ENCODE measurements at places on chromosomes 11 and 22.

DNA sequence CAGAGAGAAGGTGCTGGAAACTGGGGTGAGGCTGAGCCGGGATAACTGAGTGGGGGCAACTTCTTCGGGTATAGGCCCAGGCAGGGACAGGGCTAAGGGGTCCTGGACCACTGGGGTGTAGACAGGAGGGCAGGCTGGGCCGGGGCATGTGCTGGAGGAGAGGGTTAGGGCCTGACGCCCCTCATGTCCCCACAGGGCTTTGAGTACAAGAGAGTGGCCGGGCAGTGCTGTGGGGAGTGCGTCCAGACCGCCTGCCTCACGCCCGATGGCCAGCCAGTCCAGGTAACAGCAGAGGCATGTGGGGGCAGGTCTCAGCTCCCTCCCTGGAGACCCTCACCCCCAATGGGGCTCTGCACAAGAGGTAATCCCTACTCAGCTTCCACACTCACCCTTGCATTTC lies 36.7 kb downstream of the MUC5B start:
- DNase-seq, result no peak

GRCh38 chr11:128906185-128907050 lies 15.3 kb downstream of the KCNJ5 start:
- no peak for DNase-seq

GRCh38 chr22:26466196-26466595 lies 17.4 kb downstream of the HPS4 start:
- no peak for DNase-seq

- DNase-seq, result no peak
Measured at GRCh38 chr22:28983190-28983589, 78.4 kb downstream of the C22orf31 start.

DNA sequence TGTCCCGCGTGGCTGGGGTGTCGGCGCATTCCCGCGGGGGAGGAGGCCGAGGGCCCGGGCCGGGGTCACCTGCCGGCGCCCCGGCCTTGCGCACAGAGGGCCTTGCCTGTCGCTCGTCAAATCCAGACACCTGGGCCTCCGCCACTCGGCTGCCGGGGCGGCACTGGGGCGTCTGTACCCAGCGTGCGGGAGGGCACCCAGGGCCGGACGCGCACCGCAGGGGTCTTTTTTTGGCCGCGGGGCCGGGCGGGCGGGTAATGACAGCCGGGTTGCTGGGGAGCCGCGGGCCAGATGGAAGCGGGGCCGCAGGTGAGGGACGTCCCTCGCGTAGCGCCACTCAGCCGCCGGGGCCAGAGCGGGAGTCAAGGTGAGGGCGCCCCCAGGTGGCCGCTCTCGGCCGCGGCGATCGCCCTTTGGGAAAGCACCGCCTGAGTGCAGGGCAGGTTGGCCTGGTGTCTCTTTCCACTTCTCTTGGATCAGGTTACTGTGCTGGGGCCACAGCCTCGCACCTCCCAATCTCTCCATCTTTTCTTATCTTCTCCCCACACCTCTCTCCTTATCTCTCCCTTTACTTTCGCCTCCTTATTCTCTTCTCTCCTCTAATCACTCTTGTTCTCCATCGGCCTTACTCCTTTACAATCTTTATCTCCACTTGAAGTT lies 3.5 kb downstream of the PHLDB1 start:
- DNase-seq, result peak; percentile 71

DNA sequence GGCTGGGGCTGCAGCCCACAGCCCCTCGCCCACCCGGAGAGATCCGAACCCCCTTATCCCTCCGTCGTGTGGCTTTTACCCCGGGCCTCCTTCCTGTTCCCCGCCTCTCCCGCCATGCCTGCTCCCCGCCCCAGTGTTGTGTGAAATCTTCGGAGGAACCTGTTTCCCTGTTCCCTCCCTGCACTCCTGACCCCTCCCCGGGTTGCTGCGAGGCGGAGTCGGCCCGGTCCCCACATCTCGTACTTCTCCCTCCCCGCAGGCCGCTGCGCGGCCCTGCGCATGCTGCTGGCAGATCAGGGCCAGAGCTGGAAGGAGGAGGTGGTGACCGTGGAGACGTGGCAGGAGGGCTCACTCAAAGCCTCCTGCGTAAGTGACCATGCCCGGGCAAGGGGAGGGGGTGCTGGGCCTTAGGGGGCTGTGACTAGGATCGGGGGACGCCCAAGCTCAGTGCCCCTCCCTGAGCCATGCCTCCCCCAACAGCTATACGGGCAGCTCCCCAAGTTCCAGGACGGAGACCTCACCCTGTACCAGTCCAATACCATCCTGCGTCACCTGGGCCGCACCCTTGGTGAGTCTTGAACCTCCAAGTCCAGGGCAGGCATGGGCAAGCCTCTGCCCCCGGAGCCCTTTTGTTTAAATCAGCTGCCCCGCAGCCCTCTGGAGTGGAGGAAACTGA lies 731 bp downstream of the GSTP1 start:
- DNase-seq, result peak; percentile 72

DNA sequence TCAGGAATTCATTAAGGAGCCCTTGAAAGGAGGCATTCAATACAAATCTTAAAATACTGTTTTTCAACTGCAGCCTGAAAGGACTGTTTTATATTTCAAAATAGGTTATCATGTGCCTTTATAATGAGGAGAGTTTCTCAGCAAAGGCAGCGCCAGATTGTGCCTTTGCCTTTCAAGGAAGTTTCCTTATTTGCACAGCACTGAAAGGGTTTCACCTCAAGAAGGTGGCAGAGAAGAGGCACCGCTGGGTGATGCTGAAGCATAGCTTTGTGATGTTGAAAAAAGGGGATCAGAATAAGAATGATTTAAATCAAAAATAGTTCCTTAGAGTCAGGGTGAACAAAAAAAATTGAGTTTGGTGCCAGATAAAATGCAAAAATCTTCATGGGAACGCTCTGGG lies 601.0 kb upstream of the KIRREL3 start:
- no peak for DNase-seq

- peak; percentile 22 for DNase-seq
Measured at GRCh38 chr11:82930229-82930628, 28.7 kb downstream of the DDIAS start.

DNA sequence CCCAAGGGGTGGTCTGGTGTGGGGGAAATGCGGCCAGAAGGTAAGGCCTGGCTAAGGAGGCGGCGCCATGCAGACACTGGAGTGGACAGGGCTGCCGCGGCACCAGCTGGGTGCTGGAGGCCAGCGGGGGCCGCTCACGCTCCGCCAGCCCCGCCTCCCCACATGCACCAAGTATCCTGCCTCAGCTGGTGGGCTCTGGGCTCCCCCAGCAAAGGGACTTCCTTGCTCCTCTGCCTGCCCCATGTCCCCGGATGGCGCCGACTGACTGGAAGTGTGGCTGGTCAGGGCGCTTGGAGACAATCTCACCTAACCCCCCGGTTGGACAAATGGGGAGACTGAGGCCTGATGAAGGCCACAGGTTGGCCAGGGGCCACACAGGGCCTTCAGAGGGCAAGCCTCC lies 7.6 kb upstream of the CHADL start:
- no peak for DNase-seq

- DNase-seq, result no peak
Measured at GRCh38 chr11:26229257-26229656, 102.7 kb upstream of the ANO3 start.

DNA sequence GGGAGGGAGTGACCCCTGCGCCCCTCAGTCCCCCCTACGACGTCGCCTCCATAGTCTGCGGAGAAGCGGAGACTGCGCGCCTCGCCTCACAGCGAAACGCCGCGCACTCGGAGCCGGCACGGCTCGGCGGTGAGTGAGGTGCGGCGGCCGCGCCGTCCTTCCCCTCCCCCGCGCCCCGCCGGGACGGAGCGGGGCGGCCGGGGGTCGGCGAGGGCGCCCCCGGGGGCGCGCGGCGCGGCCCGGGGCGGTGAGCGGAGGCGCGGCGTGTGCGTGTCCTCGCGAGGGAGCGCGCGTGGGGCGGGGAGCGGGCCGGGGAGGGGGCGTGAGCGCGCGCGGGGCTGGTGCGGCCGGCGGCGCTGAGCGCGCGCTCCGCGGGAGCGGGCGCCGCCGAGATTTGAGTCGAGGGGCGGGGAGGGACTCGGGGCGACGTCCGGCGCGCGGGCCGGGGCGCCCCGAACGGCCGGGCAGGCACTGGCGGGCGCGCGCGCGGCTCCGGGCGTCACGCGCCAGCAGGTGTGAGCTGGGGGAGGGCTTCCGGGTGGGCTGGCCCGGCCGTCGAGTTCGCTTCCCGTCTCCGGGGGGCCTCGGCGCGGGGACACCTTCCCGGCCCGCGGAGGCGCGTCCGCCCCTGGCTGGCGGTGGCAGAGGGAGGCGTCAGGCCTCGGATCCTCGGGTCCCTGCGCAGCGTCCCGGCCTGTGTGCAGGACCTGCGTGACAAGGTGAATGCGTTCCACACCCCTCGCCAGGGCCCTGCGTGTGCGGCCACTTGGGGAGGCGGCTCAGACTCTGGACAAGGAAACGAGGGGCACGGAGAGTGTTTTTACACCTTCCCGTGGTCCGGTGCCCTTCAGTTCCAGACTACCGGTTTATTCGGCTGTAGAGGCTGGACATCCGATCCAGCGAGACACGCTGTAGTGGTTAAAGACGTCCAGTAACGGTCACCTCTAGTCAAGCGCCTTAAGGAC lies 50.4 kb downstream of the FAM83F start:
- DNase-seq, result peak; percentile 49

- no peak for DNase-seq
Measured at GRCh38 chr11:71352748-71353147, 95.4 kb downstream of the DHCR7 start.

GRCh38 chr11:78694152-78694551 lies 119.5 kb upstream of the NARS2 start:
- DNase-seq, result no peak

- no peak for DNase-seq
Measured at GRCh38 chr11:62805961-62806441, 761 bp upstream of the NXF1 start.

DNA sequence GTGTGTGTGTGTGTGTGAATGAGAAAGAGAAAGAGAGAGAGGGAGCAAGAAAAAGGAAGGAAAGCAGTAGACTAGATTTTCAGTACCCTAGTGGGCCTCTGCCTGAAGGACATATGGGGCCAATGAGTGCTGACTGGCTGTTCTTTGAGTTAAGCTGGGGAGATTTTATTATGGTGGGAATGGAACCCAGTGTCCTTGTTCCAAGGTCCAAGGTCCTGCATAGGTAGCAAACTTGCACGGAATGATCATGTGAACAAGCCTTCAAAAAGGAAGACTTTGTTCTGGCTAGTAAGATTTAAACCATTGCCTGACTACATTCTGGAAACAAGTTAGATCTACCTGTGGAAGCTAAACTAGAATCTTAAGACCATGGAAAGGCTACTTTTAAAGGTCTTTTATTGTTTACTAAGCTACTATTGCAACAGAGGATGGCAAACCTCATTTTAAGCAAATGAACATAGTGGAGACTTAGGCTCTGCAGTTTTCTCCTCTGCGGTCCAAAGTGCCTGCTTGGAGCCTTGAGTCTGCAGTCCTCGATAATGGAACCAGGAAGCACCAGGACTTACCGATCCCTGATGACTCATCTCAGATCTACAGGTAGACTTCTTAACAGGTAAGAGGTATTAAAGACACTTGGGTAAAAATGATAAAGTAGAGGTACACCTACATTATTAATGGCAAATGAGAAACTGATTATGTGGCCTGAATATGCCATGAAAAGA lies 10.2 kb upstream of the GRAMD1B start:
- DNase-seq, result no peak

- no peak for DNase-seq
Measured at GRCh38 chr22:29693671-29694070, 26.1 kb upstream of the CABP7 start.

DNA sequence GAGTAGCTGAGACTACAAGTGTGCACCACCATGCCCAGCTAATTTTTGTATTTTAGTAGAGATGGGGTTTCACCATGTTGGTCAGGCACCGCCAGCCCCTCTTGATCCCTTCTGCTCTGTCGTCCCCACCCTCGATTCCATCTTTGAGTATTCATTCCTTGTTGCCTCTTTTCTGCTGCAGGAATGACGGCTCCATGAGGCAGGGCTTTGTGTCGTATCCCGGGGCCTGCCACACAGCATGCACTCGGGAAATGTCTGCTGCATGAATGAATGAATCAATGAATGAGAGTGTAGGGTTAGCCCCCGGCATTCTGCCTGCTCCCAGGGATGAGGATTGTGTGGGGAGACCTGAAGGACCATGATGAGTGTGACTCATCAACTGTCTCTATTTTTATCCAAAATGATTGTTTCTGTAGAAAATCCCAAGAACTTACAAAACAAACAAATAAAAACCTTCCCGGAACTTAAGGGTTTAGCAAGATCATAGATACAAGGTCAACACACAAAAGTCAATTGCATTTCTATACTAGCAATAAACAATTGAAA lies 54.6 kb upstream of the SLC22A12 start:
- no peak for DNase-seq

GRCh38 chr22:46044621-46045458 lies 67.9 kb upstream of the WNT7B start:
- no peak for DNase-seq

DNA sequence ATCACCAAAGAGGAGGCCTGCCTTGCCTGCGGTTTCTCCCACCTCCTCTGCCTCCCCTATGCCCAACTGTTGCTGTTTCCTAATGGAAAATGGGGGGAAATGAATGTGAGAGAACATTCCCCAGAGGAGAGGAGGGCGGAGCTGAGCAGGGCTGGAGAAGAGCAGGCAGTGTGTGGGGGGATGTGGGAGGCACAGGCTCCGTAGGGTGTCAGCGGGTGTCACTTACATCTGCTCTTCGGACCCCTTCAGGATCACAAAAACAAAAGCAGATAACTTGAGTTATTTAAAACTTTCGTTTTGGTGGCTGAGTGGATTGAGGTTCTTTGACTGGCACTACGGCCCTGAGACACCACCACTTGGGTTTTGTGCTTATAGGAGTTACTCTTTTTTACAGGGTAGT lies 93.8 kb downstream of the CEP164 start:
- DNase-seq, result no peak

GRCh38 chr11:72254299-72254993 lies 10.5 kb upstream of the PHOX2A start:
- no peak for DNase-seq

- DNase-seq, result no peak
Measured at GRCh38 chr11:27281276-27281675, 81.7 kb downstream of the CCDC34 start.

DNA sequence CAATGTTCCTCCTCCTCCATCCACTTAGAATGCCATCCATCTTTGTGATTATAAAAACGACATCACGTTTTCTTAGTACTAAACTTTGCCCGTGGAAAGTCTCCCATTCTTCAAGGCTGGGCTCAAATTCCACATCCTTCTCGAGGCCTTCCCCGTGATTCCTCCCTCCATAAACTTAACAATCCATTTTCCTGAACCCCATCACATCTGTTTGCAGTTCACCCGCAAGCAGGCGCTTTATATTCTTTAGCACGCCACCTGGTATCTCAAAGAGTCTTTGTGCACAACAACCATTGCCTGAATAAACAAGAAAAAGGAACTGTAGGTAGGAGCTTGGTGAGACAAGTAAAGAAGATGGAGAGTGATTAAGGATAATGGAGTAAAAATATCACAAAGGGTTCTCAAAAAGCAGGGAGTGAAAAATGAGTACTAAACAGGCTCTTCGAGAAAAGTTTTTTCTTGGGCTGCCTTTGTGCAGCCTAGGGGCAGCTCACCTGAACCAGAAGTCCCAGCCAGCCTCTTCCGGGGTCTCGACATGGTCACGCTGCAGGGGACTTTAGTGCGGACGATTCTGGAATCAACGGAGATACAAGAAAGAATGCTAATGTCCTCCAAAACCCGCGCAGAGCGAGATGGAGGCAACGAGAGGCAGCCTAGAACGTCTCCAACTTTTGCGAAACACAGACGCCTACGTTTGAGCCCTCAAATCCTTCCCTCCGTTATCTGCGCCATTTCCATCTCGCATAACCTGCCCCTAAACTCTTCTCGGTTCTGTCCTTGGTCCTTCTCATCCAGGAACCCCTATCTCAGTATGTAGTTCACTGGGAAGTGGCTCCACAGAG lies 585 bp downstream of the THYN1 start:
- DNase-seq, result no peak

GRCh38 chr11:122155765-122156527 lies 39.9 kb upstream of the BLID start:
- DNase-seq, result no peak

All from common myeloid progenitor, CD34-positive (primary cell).